H1 (cell line): ENCODE measurements at places on chromosomes 1 and 21. TPM values are rescaled to one million over a fixed set of nuclear protein-coding genes. Genes with fewer than 3 reads are reported as not detected.

The CLEC20A gene
- not detected in 2 replicates for total RNA-seq

The LMX1A gene
- not detected in 2 replicates for total RNA-seq

DNA sequence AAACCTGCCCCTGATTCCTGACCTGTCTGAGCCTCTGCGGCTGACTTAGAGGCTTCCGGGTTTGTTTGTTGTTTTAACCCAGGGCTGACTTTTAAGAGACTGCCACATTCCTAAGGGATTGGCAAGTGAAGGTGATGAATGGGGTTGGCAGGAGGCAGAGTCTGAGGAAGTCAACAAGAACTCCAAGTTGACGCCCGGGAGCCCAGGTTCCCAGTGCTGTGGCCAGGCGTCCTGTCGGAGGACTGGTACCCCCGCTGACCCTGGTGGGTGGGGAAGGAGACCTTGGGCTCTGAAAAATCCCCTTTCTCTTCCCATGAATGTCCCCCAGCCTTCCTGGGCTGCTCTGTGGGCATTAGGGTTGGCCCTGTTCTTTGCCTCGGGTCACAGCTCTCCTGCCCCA, 19.7 kb upstream of the EPS8L3 start:
- no peaks in the 10 kb centered on the region for H3K36me3 ChIP-seq
- no peak overlapping the region for H3K27ac ChIP-seq
- H3K4me1 ChIP-seq = peaks cover 3% of the 10 kb centered on the region; the same call in 1 of the 2 replicates
- H3K27me3 ChIP-seq = no peaks in the 10 kb centered on the region
- DNase-seq = no peak

DNA sequence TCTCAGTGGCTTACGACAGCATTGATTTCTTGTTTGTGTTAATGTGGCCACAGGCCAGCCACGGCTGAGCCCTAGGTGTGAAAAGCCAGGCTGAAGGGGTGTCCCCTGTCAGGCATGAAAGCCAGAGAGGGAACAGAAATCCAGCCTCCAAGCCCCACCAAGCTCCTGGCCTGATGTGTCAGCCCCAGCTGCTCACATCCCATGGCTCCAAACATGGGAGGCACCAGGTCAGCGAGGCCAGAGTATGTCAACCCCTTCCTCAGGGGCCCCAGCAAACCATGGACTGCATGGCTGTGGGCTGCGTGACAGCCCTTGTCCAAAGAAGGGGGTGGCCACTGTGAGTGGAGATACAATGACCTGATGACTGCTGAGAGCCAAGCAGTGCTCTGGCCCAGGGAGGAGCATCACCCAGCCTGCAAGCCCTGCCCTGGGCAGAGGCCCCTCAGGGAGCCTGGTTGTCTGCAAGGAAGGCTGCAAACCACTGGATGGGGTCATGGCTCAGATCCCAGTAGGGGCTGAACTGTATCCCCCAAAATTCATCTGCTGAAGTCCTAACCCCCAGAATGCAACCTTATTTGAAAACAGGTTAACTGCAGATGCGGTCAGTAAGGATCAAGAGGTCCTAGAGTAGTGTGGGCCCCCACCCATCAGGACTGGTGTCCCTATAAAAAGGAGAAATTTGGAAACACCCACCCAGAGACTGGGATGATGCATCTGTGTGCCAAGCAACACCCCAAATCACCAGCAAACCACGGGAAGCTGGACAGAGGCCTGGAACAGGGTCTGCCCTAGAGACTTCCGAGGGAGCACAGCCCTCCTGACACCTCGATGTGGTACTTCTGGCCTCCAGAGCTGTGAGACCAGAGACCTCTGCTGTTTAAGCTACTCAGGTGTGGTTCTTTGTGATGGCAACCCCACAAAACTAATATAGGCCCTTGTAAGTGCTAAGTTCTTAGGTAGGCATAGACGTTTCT, 3.3 kb upstream of the MX2 start:
- no peak overlapping the region for H3K4me3 ChIP-seq
- DNase-seq = no peak
- no peak overlapping the region for H3K27ac ChIP-seq
- no peaks in the 10 kb centered on the region for H3K36me3 ChIP-seq

GRCh38 chr1:115987623-115988022, 11.3 kb downstream of the SLC22A15 start:
- no peaks in the 10 kb centered on the region for H3K4me1 ChIP-seq
- H3K36me3 ChIP-seq = no peaks in the 10 kb centered on the region
- H3K27ac ChIP-seq = no peak overlapping the region
- H3K4me3 ChIP-seq = no peak overlapping the region

DNA sequence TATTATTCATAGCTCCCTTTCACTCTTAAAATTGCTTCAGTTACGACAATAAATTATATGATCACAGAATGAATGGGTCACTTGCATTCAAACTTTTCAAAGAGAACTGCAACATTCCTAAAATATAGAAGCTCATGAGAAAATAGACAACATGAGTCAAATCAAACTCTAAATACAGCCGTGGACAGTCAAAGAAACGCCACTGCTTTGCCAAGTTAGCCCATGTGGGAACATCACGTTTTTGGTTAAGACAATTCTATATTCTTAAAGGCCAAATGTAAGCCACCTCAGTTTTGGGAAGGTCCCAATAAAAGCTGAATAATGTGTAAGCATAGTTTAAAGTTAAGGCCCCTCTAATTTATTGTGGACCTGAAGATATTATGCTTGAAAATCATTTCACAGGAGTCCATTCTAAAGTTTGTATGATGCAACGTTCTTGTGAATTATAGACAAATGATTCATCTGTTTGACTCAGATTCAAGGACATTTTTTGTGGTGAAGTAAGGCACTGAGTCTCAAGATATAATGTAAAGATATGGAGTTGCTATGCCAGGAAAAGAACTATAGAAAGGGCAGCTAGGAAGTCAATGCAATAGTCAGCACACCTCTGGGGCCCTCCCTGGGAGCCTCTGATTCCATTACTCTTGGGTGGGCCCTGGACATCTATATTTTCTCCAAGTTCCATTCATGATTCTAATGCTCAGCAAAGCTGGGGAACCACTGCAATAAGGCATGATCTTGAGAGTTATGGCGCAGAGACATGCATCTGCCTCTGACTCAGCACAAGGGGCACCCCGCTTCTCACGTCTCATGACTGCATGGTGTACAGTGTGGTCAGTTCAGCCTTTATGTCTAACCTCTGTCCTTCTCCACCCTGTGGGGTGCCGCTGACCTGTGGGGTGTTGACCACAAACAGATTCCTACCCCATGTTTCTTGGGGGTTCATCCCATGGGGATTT, 33.9 kb downstream of the ETS2 start:
- DNase-seq = no peak
- no peak overlapping the region for H3K27ac ChIP-seq
- no peaks in the 10 kb centered on the region for H3K4me1 ChIP-seq
- H3K4me3 ChIP-seq = no peak overlapping the region
- H3K36me3 ChIP-seq = no peaks in the 10 kb centered on the region
- no peaks in the 10 kb centered on the region for H3K27me3 ChIP-seq
